ENCODE measurements at places on chromosomes 5 and 9.

GRCh38 chr5:150158170-150158949, 2.7 kb upstream of the PDGFRB start:
- no peak for DNase-seq

- DNase-seq, result no peak
These were observed 184.2 kb downstream of the EFNA5 start for GRCh38 chr5:107486489-107486888.

- DNase-seq, result no peak
These were observed 552.4 kb upstream of the MEF2C start for GRCh38 chr5:89435347-89435746.

- no peak for DNase-seq
These were observed 6.2 kb downstream of the PRDM12 start for GRCh38 chr9:130670644-130671043.
